NCI-H1105 treated with DMSO at 0.1 percent for 48 hours (cell line): ENCODE measurements at places on chromosomes 16 and 17.

DNA sequence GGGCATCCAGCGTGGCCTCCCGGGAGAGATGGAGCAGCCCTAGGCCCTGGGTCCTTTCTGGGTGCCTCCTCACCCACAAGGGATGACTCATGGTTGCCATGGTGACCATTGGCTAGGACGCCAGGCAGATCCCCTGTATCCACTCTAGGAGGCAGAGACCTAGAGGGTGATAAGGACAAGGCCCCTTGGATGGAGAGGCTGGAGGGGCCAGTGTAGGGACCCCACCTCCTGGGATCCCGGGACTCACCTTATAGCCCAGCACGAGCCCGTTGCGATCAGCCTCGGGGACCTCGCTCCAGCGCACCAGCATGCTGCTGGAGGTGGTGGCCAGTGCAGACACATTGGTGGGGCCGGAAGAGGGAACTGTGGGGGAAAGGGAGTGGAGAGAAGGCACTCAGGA lies 82.2 kb upstream of the CDC42EP4 start:
- no peak for DNase-seq

DNA sequence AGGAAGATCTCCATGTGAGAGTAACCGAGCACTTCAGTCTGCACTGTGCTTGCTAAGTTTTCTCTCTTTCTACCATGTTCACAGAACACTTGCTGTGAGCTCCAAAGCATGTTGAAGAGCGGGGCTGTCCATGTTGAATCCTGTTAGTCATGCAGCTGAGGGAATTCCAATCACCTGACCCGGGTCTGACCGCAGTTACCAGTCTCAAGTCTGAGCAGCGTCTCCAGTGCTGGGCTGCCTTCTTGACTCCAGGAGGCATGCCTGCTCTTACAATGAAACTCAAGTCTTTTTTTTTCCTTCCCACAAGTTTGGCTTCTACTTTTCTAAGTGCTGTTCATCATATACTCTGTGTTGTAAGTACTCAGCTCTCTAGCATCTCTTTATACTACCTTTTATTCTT lies 44.3 kb downstream of the HOXB1 start:
- no peak for DNase-seq

DNA sequence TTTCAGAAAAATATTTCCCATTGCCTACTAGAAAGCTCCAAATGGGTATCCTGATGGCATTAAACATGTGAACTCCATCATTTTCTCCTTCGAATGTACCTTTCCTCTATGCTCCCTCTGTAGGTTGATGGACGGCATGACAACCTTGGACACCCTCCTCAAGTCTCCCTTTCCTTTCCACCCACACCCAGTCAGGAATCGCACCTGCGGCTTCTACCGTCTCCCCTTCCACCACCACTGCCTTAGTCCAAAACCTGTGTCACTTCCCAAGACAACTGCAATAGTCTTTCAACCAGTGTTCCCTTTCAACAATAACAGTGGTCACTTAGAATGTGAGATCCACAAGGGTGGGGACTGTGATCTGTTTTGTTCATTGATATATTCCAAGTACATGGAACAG lies 233.1 kb upstream of the AXIN2 start:
- DNase-seq: peak; percentile 9

DNA sequence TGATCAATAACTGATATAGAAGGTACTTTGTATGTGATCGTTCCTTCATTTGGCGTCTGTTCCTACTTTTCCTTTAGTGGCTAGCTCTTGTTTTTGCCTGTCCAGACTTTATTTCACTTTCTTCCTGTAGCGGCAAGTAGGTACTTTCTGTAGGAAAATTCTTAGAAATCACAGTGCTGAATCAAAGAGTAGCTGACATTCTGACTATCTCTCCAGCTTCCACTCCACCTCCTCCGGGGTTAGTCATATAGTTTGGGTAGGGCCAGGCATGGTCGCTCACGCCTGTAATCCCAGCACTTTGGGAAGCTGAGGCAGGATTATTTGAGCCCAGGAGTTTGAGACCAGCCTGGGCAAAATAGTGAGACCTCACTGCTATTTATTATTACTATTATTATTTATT lies 29.9 kb upstream of the PAFAH1B1 start:
- DNase-seq: no peak

GRCh38 chr17:55466671-55467070 lies 44.6 kb downstream of the SMIM36 start:
- no peak for DNase-seq
